A549 treated with AZD2906 at 1 μM for 4 hours (cell line): ENCODE measurements at places on chromosomes 7 and 10. TPM values are rescaled to one million over a fixed set of nuclear protein-coding genes. Genes with fewer than 3 reads are reported as not detected.

FBXL13 gene
- 0.18 to 0.53 TPM (median 0.40 TPM) in 5 replicates for total RNA-seq

NRCAM gene
- 82.7 to 120 TPM (median 103 TPM) in 5 replicates for total RNA-seq

INA gene
- 16.7 to 23.7 TPM (median 18.3 TPM) in 5 replicates for total RNA-seq

EXOC4 gene
- 17.9 to 24.3 TPM (median 19.5 TPM) in 5 replicates for total RNA-seq

STRIP2 gene
- total RNA-seq: 4.5 to 6.9 TPM (median 6.0 TPM) in 5 replicates

GPR85 gene
- not detected in 5 replicates for total RNA-seq

ITIH5 gene
- total RNA-seq: 0.05 to 0.09 TPM (median 0.06 TPM) in 5 replicates

TAS2R60 gene
- not detected in 5 replicates for total RNA-seq

CHRM2 gene
- total RNA-seq: not detected in 5 replicates

CYP2C9 gene
- total RNA-seq: 0.09 TPM in 1 of 5 replicates, not detected in the others

TEX36 gene
- not detected in 5 replicates for total RNA-seq

GPR26 gene
- not detected in 5 replicates for total RNA-seq

MXI1 gene
- 4.4 to 6.6 TPM (median 6.0 TPM) in 5 replicates for total RNA-seq

R3HCC1L gene
- 12.1 to 15.4 TPM (median 13.5 TPM) in 5 replicates for total RNA-seq

OR2A12 gene
- not detected in 5 replicates for total RNA-seq

RARRES2 gene
- total RNA-seq: not detected in 5 replicates

TACC2 gene
- 72.9 to 79.8 TPM (median 76.2 TPM) in 5 replicates for total RNA-seq

ANKRD61 gene
- 0.51 to 0.78 TPM (median 0.71 TPM) in 5 replicates for total RNA-seq

NPSR1 gene
- total RNA-seq: not detected in 5 replicates

USP6NL gene
- total RNA-seq: 10.8 to 13.0 TPM (median 11.8 TPM) in 5 replicates

NRP1 gene
- 57.8 to 91.2 TPM (median 62.6 TPM) in 5 replicates for total RNA-seq

HOXA13 gene
- total RNA-seq: 1.7 to 2.4 TPM (median 2.2 TPM) in 5 replicates
